HEK293T (cell line): ENCODE measurements at places on chromosomes 16 and 17.
A peak's percentile ranks its signal among the peaks of the same experiment; 100 is the strongest.

DNA sequence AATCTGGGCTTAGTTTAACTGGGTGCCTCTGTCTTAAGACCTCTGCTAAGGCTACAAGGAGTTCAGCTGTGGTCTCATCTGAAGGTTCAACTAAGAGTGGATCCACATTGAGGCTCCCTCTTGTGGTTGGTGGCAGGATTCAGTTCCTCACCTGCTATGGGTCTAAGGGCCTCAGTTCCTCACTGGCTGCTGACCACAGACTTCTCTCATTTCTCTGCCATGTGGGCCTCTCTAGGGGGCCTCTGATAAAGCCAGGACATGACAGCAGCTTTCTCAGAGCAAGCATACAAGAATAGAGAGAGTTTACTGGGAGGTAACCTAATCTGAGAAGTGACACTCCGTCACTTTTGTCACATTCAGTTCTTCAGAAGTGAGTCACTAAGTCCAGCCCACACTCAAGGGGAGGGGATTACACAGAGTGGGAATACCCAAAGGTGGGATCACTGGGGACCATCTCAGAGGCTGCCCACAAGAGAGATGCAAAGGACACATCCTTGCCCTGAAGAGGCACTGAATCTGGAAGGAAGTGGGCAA is 19.2 kb upstream of the ABAT start:
- DNase-seq, result peak; percentile 47

GRCh38 chr17:43125133-43125966 is at the start of gene BRCA1:
Gene BRCA1 (minus strand): TSS chr17:43125364. CDS start chr17:43124096, 1,268 bp downstream.
- peak; percentile 97 for DNase-seq

- DNase-seq, result no peak
Measured at GRCh38 chr17:77454242-77455095, 313.7 kb downstream of the SEC14L1 start.

GRCh38 chr16:15790458-15790857 is 66.4 kb downstream of the MYH11 start:
- no peak for DNase-seq

- DNase-seq, result no peak
Measured at GRCh38 chr17:78146471-78146869, 285 bp downstream of the C17orf99 start.

- DNase-seq, result no peak
Measured at GRCh38 chr17:683040-683439, 31.6 kb downstream of the VPS53 start.

GRCh38 chr17:74527756-74528155 is 3.5 kb downstream of the CD300LB start:
- no peak for DNase-seq

DNA sequence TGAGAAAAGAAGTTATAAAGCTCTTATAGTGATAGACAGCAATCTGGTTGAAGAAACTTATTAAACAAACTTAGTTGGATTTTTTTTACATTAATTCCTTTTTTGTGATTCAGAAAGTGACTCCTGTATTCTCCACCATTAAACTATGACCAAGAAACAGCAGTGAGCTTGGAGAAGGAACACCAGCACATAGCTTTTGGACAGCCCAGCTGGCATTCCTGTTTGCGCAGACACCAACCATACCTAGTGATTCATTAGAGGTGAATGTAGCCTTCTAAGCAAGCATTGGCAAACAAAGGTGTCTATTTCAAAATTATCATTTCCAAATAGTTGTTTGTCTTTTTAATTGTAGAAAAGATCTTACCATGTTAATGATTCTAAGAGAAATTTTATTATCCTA is 94.4 kb downstream of the STXBP4 start:
- no peak for DNase-seq

DNA sequence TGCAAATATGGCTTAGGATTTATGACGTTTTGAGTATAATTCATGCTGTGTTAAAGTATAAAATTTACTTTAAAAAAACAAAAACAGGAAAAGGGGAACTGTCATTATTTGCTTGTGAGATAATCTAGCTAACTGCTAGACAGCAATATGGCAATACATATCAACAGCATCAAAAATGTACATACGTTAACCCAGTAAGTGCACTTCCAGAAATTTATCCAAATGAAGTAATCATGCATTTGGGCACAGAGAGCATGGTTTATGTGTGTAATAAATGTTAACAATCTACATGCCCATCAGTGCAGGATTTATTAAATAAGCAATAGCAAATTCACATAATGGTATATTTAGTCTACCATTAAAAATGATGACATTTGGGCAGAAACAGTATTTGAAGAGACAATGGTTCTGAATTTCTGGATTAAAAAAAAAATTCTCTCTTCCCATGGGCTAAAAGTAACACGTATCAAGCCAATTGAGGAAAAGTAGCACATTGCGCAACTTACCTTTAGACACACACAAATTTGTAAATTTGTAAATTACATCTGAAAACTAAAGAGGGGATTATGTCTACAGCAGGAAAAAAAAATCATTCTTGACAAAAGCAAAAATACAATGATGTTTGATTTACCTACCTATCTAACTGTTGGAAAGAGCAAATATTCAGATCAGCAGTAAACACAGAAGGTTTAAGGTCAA is 80.2 kb downstream of the CACNG1 start:
- DNase-seq, result no peak

- no peak for DNase-seq
Measured at GRCh38 chr17:8985054-8985701, 19.7 kb upstream of the PIK3R5 start.
